HAP-1 (cell line): ENCODE measurements at places on chromosomes 7 and 10.

DNA sequence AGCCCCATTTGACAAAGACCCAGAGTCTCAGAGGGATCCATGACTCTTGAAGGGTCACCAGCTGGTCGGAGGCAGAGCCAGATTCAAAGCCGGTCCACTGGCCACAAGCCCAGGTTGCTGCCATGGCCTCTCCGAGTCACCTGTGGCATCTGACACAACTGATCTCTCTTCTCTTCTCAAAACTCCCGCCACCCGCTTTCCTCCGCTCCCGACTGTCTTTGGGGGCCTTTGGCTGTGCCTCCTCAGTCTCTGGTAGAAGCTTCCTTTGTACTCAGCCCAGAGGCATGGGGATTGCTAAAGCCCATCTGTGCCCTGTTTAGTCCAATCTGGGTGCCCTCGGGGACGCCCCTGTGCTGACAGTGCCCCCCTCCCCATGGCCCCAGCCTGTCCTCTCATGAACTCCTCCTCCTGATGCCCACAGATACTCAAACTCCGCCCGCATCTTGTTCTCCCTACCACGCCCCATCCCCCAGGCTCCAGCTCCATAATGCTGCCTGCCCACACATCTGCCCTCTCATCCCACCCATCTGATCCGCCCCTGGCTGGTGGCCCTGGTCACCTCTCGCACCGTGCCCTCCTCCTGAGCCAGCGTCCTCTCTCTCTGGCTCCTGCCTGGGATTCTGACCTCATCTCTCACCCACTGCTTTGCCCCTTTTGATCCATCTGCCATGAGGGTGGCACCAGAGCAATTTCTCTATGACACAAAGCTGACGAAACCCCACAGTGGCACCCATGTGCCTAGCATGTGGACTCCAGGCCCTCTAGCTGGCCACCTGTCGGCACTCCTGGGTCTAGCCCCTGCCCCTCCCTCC lies 150.6 kb downstream of the SLIT1 start:
- DNase-seq, result no peak

- no peak for DNase-seq
Observed at GRCh38 chr7:150801946-150802771, 1.6 kb downstream of the TMEM176A start.

GRCh38 chr10:97186911-97187310 lies 1.2 kb upstream of the SLIT1 start:
- no peak for DNase-seq

GRCh38 chr7:117582219-117582704 lies 102.4 kb downstream of the CFTR start:
- DNase-seq, result no peak

- no peak for DNase-seq
Observed at GRCh38 chr7:5117095-5117970, 71.7 kb downstream of the RBAK start.

DNA sequence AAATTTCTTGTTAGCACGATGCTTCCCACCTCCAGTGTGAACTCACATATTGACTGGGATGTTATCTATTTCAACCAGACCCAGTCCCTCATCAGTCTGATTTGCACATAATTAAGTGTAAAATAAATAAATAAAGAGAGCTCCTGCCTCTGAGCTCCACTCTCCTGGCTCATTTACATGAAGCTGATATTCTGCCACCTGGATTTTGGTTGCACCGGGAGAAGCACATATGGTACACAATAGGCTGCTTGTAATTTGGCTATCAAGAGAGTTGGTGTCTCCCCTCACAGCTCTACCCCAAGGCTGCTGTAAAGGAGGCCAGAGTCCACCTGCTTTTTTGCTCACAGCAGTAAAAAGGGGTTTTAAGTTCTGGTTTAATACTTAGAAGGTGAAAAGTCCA lies 610.5 kb downstream of the KCNMA1 start:
- no peak for DNase-seq

DNA sequence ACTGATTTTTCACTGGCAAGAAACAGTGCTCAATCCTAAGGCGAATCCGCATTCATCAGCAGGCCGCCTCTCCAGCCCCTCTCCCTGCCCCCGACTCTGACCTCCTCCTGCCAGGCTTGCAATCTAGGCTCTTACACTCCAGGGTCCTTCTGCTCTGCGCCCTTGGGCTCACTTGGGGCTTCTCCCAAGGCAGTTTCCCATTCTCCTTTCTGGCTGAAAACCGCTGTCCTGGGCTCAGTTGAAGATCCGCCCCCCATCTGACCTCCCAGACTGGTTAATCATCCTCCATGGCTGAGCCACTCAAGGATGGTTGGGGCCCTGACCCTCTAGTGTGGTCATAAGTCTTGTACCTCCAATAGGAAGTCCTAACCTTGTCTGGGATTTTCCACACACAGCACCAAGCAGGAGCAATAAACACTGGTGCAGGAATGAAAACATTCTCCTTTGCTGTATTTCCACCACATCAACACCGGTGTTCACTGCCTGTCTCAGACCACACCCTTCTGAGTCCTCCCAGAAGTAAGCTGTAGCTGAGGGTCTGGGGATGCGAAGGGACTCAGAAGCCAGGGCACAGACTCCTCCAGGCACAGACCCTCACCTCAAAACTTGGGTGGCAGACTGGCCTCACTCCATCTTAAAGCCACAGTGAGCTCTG lies 42.4 kb downstream of the TNS3 start:
- DNase-seq, result no peak

GRCh38 chr10:44498222-44498621 lies 113.3 kb upstream of the CXCL12 start:
- DNase-seq, result no peak

DNA sequence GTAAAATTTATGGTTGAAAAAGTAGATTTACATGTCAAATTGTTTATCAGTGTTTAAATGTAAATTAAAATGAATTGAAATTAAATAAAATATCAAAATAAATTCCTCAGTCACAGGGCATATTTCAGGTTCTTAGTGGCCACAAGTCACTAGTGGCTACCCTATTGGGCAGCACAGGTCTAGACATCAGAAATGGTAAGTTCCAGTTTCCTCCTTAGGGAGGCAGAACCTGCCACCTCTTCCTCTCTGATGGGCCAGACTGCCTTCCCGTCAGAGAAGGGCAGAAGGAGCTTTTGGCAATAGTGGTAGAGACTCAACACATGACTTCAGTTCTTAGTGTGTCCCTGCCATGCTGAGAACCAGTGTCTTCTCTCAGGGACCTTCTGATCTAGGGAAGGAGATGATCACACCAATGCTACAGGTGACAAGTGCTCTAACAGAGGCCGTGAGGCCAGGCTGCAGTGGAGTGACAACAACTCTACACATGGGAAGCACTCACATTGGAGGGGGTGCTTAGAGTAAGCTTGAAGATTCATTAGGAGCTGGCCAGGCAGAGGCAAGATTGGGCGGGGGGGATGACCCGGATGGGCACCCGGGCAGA lies 14.4 kb upstream of the PCBD1 start:
- DNase-seq, result no peak

GRCh38 chr7:159151231-159151630 lies 6.6 kb upstream of the VIPR2 start:
- no peak for DNase-seq

- DNase-seq, result no peak
Observed at GRCh38 chr7:27095050-27095896, 527 bp downstream of the HOXA1 start.

- no peak for DNase-seq
Observed at GRCh38 chr10:119595134-119595675, 1.6 kb downstream of the TIAL1 start.

GRCh38 chr10:122249991-122250750 lies 20.9 kb upstream of the BTBD16 start:
- DNase-seq, result no peak

- DNase-seq, result no peak
Observed at GRCh38 chr7:20198260-20198659, 18.9 kb downstream of the MACC1 start.

- no peak for DNase-seq
Observed at GRCh38 chr10:77236700-77237099, 400.9 kb downstream of the KCNMA1 start.

GRCh38 chr10:88379575-88379974 lies 203.5 kb downstream of the RNLS start:
- DNase-seq, result no peak

GRCh38 chr7:45099891-45100760 lies 11.4 kb upstream of the NACAD start:
- no peak for DNase-seq

GRCh38 chr7:72080341-72080766 lies 331.8 kb downstream of the CALN1 start:
- no peak for DNase-seq

GRCh38 chr7:62361-63116 lies 129.8 kb upstream of the FAM20C start:
- DNase-seq, result no peak

DNA sequence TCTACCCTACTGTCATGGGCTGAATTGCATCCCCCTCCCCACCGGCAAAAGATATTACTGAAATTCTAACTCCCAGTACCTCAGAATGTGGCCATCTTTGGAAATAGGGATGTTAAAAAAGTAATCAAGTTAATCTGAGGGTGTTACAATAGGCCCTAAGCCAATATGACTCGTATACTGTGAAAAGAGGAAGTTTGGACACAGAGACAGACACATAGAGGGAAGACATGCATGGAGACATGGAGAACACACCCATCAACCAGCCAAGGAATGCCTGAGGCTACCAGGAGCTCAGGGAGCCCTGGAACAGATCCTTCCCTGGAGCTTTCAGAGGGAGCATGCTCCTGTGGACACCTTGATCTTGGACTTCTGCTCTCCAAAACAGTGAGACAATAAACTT lies 138.2 kb upstream of the ADO start:
- DNase-seq, result no peak

DNA sequence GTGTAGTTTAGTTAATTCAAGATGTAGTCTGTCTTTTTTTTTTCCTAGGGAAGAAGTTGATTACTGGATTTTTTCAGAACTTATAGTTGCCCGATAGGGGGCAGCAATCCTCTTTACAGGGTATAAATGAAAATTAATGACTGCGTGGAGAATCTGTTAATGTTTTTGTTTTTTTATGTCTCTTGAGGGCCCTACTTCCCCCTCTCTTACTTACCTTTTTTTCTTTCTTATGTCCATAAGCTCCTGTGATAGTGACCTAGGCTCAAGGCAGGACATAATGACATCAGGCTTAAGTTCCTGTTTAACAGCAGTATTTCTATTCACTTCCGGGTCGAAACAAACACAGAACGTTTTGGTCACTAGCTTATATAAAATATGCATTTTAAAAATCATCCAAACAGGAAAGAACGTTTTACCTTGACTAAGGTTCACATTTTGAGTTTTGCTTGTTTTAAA lies 18.8 kb downstream of the CDC123 start:
- DNase-seq, result peak; percentile 44

- DNase-seq, result peak; percentile 70
Observed at GRCh38 chr7:100247152-100247757, 27.5 kb downstream of the PVRIG start.

GRCh38 chr7:99232082-99232770 lies 24.3 kb upstream of the KPNA7 start:
- no peak for DNase-seq

DNA sequence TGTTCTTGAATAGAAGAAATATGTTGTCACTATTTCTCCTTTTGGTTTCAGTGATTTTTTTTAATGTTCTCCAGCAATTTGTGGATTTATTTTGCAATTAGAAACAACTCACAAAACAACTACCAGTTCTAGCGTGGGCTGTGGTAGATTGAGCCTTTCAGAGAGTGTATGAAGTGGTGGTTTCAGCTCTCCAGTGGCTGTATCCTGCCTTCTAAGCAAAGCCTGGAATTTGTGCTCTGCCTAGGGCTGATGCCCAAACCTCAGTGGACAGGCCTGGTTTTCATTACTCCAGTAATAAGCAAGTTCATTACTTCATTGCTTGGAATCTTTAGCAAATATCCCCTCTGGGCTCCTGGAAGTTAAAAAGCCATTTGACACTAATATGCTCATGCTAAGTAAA lies 35.9 kb downstream of the APBB1IP start:
- DNase-seq, result no peak

DNA sequence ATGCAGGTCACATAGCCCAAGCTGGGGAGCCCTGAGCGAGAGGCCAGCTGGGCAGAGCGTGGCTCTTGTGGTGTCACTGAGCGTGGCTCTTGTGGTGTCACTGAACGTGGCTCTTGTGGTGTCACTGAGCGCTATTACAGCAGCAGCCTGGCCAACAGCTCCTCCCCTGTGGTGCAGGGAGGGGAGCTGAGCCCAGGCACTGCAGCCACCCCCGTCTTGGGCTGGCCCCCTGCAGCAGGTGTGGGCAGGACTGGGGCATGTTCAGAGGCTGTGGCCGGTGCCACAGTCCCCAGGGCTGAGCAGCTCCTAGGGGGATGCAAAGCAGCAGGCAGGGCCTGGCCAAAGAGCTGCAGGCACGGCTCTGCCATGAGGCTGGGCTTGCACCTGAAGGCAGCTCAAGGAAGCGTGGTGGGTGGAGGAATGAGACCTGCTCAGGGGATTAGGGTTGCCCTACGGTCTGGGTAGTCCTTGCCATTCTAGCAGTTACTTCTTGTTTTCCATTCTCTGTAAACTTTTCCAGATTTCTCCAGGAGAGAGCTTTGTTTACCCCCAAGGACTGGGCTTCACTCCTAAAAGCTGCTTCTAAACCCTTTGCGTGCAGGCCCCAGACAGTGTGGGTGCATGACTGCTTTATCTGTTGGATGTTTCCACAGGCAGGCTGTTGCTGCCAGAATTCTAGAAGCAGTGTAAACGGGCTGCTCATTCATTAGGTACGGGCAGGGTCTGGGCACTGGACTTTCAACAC lies 29.2 kb downstream of the ZNF783 start:
- DNase-seq, result no peak

DNA sequence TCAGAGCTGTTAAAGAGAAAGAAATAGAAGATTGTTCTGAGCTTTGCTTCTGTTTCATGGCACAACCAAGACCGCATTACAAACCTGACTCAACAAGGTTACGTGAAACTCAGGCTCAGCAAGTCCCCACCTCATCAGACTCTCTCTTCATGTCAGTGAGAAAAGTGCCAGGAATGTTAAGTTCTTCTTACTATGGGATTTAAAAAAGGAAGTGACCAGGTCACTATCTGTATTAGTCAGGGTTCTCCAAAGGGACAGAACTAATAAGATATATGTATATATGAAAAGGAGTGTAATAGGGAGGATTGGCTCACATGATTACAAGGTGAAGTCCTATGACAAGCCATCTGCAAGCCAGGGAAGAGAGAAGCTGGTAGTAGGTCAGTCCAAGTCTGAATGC lies 25.4 kb upstream of the PAPSS2 start:
- DNase-seq, result no peak

- no peak for DNase-seq
Observed at GRCh38 chr10:97736403-97736901, 476 bp upstream of the ZFYVE27 start.

DNA sequence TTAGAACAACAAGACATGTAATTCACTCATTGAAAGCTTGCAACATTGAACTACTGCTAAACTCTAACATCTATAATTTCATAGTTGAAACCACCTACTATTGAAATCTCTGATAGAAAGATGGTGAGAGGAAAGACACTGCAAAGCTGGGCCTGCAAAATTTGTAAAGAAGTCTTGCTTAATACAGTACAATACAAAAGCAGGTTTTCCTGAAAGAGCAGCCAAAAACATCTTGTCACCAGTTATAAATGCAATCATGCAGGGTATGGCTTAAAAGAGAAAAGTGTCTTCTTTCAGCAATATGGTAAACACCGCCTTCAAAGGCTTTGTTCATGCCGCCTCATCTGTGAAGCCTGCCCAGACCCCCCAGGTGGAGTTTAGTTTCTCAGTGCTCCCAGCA lies 109.2 kb downstream of the ANK3 start:
- no peak for DNase-seq

GRCh38 chr10:131882151-131882550 lies 18.7 kb upstream of the PPP2R2D start:
- DNase-seq, result no peak
